SK-MEL-5 (cell line): ENCODE measurements at places on chromosomes 2 and 18. TPM values are rescaled to one million over a fixed set of nuclear protein-coding genes. Genes with fewer than 3 reads are reported as not detected.

The ASNSD1 gene
- 56.9 and 58.6 TPM in 2 replicates for total RNA-seq

DNA sequence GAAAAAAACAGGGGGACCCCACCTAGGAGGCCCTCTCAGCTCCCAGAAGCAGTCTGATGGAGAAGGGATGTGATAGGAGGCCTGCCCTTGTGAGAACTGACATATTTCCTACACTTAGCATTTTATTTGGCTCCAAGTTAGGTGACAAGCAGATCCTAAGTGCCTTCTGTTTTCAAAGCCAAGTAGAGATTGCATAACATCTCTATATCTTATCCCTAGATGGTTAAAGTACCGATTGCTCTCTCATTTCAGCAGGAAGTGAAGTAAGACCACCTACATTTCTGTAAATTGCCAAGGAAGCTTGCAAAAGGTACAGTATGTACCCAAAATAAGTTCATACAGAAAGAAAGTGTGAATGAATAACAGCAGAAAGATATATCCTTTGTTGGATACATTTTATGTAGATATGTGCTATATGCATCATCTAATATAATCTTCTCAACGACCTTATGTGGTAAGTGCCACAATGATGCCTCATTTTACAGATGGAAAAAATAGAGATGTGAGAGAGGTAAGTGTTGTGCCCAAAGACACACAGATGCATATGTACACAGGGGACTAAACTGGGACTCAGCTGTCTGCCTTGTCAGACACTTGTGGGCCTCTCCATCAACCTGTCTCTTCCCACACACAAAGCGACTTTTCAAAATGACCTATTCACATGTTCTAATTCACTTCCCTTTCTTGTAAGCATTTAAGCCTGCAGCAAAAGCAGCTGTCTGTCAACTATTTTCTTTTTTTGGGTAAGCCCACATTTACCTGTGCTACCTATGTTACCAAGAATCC lies 38.9 kb downstream of the DHRS9 start:
- DNase-seq, result no peak

DNA sequence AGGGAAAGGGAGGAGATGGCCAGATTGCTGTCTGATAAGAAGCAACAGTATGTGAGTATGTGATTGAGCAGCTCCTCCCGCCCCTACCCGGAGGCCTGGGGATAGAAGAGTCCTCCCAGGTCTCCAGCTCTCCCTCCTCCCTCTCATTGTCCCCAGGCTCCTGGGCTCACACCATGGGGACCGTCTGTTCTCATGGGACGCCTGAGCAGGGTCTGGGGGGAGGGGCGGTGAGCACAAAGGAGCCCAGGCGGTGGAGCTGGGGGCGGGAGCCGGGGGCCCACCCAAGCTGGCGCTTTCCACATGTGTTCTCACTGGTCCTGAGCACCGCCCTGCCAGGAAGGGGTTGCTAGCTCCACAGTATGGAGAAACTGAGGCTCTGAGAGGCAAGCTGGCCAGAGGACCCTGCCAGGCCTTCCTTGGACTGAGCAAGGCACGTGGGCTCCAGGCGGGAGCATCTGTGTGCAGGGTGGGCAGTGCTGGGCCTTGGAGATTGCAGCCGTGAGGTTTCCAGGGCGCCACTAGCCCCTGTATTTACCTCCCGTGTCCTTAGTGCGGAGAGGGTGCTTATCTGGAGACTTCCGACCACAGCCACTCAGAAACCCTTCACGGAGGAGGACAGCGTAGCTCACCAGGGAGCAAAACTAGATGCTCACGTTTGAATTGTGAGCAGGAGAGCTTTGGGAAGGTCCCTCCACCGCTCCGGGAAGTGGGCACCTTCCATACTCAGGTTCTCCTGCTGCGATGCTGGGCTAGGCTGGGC lies 37.4 kb downstream of the PDIA6 start:
- no peak for DNase-seq

The LRRTM4 gene
- total RNA-seq, result 0.05 TPM in 1 of 2 replicates, not detected in the other

GRCh38 chr2:49004036-49004626 lies 150.2 kb downstream of the FSHR start:
- no peak for DNase-seq

- no peak for DNase-seq
Measured at GRCh38 chr2:58064086-58064485, 17.5 kb downstream of the VRK2 start.

The LRRC30 gene
- not detected in 2 replicates for total RNA-seq

GRCh38 chr18:75896865-75897264 lies 469.4 kb upstream of the SMIM21 start:
- peak; percentile 32 for DNase-seq

GRCh38 chr18:54824761-54825160 lies 3.5 kb upstream of the RAB27B start:
- no peak for DNase-seq

GRCh38 chr2:127185093-127185492 lies 35.0 kb downstream of the CYP27C1 start:
- DNase-seq, result no peak

DNA sequence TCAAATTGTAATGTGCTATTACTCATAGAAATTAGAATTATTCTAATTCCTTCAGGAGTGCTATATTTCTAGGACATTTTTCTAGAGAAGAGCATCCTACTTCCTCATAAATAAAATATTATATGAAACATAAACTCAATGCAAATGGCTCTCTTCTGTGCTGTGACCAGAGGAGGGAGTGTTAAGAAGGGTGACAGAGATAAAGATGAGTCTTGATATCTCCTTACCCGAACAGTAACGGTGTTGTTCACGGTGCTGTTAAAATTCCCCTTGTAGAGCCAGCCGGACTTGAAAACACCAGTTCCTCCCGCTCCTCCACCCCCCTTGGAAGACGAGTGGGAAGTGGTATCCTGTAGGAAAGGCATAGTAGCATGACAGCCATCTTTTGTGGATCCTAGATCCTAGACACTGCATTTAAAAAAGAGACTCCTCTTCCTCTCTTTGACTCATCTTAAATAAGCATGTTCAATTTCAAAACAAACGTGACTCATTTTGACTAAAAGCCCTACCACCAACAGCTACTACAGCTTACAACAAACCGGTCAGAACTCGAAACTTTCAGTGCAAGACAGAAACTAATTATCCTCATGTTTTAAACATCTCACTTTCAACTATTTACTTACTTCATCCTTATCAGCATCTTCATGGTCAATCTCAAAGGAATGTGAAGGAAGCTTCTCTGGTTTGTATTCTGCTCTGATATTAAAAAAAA lies 156.3 kb downstream of the DOCK10 start:
- DNase-seq, result no peak

The CCDC85A gene
- not detected in 2 replicates for total RNA-seq

The PARD6G gene
- total RNA-seq, result 8.6 and 8.8 TPM in 2 replicates

GRCh38 chr2:7169593-7169992 lies 252.4 kb downstream of the RNF144A start:
- no peak for DNase-seq

DNA sequence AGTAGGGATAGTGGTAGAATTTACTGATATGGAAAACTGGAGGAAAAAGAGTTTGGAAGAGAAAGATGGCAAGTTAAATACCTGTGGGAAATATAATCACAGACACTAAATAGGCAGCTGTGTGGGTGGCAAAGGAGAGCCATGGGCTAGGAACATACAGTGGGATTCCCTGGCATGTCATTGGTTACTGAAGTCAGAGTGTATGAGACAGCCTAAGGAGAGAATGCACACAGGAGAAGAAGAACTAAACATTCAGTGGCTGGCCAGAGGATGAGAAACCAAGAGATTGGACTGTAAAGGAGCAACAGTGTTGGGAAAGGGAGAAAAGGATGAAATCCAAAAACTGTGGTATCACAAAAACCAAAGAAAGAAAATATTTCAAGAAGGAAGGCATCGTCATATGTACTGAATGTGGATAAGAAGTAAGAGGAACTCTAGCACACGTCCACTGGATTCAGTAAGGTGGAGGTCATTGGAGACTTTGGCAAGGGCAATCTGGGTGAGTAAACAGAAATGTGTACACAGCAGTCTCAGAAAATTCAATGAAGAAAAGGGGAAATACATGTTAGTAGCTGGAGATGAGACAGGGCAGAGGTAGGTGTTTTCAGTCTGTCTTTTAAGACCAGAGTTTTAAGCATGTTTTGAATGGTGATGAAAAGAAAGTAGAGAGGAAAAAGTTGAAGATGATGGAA lies 83.3 kb downstream of the SPIRE1 start:
- DNase-seq, result no peak
